Fibroblast of skin of left biceps (primary cell): ENCODE measurements at places on chromosomes 5 and 9.

- no peak for DNase-seq
Measured at GRCh38 chr5:66985417-66985816, 211.2 kb downstream of the CD180 start.

GRCh38 chr5:159514229-159514810 lies 184.0 kb upstream of the IL12B start:
- DNase-seq, result no peak

- no peak for DNase-seq
Measured at GRCh38 chr5:95924720-95925377, 36.8 kb downstream of the ELL2 start.

- DNase-seq, result no peak
Measured at GRCh38 chr5:110134963-110135935, 445.5 kb downstream of the MAN2A1 start.
